Lower lobe of right lung (tissue), 2 donors: ENCODE measurements at places on chromosomes 4 and X. TPM values are rescaled to one million over a fixed set of nuclear protein-coding genes. Genes with fewer than 3 reads are reported as not detected.
A peak's percentile ranks its signal among the peaks of the same experiment; 100 is the strongest.

DNA sequence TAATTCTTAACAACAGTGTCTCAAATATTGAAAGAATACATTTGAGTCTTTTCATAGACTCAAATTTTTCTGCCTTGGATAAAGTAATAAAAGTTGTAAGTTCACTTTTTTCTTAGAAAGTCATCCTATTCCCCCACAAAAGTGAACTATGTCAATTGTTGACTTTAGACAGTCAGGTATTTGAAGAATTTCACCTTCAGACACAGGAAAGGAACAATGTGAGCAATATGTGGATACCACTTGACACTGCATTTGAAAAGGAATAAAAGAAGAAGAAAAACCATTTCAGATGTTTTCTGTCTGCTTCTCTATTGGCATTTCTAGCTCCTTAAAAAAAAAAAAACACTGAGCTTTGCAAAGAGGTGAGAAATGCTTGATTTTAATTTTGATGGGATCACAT lies 1389.0 kb upstream of the IGFBP7 start:
- H3K27me3 ChIP-seq, result no peaks in the 10 kb centered on the region
- H3K27ac ChIP-seq, result no peak overlapping the region
- no peaks in the 10 kb centered on the region for H3K4me1 ChIP-seq
- H3K4me3 ChIP-seq, result no peak overlapping the region
- H3K36me3 ChIP-seq, result no peaks in the 10 kb centered on the region
- DNase-seq, result no peak

DNA sequence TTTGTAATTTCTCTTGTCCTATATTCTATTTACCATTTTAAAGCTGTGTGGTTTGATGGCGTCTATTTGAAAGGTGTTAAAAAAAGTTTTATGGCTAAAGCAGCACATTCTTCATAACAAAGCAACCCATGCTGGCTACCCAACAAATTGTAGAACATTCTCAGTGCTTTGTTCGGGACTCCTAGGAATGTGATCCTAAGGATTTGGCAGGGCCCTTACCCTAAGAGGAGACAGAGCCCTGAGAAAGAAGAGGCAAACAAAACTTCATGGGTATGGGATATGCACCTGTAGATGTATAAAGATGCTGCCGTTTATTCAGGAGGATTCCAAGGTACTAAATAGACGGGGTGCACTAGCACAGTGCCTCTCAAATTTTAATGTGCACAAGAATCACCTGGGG lies 370.8 kb upstream of the DIPK2B start:
- H3K36me3 ChIP-seq, result no peaks in the 10 kb centered on the region
- DNase-seq, result no peak
- H3K27ac ChIP-seq, result no peak overlapping the region
- no peaks in the 10 kb centered on the region for H3K27me3 ChIP-seq
- no peak overlapping the region for H3K4me3 ChIP-seq

GRCh38 chr4:108355902-108356535 lies 187.3 kb upstream of the LEF1 start:
- no peaks in the 10 kb centered on the region for H3K27me3 ChIP-seq
- no peak overlapping the region for H3K4me3 ChIP-seq
- H3K27ac ChIP-seq, result no peak overlapping the region
- H3K4me1 ChIP-seq, result peaks cover 7% of the 10 kb centered on the region
- no peaks in the 10 kb centered on the region for H3K36me3 ChIP-seq

DNA sequence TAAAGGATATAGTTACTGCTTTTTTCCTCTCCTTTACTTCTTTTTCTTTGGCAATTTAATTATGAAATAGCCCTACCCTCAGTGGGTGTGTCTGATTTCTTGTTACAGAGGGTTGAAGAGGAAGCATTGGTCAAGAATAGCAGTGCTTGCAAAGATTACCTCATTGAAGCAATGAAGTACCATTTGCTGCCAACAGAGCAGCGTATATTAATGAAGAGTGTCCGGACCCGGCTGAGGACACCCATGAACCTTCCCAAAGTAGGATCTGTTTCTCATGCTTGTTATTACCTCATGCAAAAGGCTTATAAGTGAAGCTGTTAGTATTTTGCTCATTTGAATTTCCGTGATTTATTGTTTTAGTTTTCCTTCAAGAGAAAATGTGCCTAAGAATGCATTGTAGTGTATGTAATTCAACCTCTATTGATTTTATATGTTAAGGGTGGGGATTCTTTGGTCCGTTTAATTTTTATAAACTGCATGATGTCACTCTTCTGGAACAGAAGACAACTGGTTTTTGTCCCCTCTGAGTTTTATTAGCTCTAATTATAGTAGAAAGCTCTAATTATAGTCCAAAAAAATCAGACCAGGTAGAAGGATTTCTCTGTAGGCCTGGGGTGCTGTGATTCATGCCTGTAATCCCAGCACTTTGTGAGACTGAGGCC lies 27.9 kb upstream of the MSMO1 start:
- no peaks in the 10 kb centered on the region for H3K27me3 ChIP-seq
- no peak overlapping the region for H3K4me3 ChIP-seq
- H3K4me1 ChIP-seq, result peaks cover 17% of the 10 kb centered on the region
- DNase-seq, result no peak
- peaks cover 16% of the 10 kb centered on the region for H3K36me3 ChIP-seq

- no peak for DNase-seq
- H3K4me3 ChIP-seq, result no peak overlapping the region
- H3K27me3 ChIP-seq, result no peaks in the 10 kb centered on the region
Observed at GRCh38 chr4:136637071-136637777, 895.1 kb downstream of the PCDH18 start.

DNA sequence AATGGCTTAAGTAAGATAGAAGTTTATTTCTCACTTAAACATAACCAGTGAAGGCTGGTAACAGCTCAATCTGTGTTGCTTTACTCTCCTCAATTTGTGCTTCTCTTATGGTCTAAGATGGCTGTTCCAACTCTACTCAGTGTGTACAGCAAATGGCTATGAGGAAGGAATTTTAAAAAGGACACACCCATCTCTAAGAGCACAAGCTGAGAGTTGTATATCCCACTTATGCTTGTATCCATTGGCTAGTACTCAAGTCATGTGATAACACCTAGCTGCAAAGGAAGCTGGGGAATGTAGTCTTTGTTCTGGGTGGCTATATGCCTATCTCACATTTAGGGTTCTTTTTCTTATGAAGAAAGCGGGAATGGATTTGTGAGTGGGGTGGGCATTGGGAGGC lies 63.3 kb downstream of the GPAT3 start:
- no peak overlapping the region for H3K4me3 ChIP-seq
- H3K36me3 ChIP-seq, result no peaks in the 10 kb centered on the region
- no peaks in the 10 kb centered on the region for H3K27me3 ChIP-seq
- H3K27ac ChIP-seq, result no peak overlapping the region
- DNase-seq, result no peak

DNA sequence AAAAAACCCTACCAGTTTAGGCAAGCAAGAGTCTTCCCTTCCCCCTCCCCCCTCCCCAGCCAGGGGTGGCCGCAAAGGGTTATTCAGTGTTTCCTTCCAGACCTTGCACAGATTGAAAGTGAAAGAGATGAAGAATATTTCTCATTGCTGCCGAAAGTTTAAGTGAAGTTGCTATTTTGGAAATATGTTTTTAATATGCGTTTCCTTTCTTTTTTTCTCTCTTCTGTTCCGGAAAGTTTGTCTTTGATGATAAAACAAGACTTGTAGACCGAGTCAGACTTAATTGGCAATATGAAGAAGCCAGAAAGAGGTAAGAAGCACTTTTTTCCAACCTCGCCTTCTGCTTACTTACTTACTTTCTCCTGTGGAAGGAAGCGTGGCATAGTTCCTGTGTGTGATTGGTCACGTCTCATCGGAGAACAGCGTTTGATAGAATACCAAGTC lies 58.5 kb upstream of the CLCN4 start:
- no peaks in the 10 kb centered on the region for H3K27me3 ChIP-seq
- peak overlapping the region; percentile 41 for H3K4me3 ChIP-seq
- H3K27ac ChIP-seq, result peak overlapping the region; percentile 68

GRCh38 chr4:54484383-54484782 lies 173.4 kb upstream of the KIT start:
- H3K4me3 ChIP-seq, result no peak overlapping the region
- no peaks in the 10 kb centered on the region for H3K27me3 ChIP-seq
- no peaks in the 10 kb centered on the region for H3K4me1 ChIP-seq
- H3K27ac ChIP-seq, result no peak overlapping the region

DNA sequence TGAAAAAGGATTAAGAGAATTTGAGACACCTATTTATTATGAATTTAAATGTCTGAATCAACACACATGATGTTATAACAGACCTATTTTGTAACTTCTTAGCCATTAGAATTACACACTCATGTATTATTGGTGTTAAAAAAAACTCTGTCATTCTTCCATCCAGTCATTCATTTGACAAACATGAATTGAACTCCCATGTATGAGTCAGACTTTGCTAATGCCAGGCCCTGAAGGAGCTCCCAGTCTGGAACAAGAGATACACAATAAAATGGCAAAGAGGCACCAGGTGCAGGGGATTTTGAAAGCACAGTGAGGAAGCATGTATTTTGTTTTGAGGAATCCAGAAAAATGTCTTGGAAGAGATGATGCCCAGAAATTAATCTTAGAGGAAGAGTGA lies 87.7 kb upstream of the EFHC2 start:
- H3K4me1 ChIP-seq, result no peaks in the 10 kb centered on the region
- H3K27ac ChIP-seq, result no peak overlapping the region
- H3K4me3 ChIP-seq, result no peak overlapping the region
- H3K27me3 ChIP-seq, result no peaks in the 10 kb centered on the region
- no peaks in the 10 kb centered on the region for H3K36me3 ChIP-seq
- DNase-seq, result no peak

DNA sequence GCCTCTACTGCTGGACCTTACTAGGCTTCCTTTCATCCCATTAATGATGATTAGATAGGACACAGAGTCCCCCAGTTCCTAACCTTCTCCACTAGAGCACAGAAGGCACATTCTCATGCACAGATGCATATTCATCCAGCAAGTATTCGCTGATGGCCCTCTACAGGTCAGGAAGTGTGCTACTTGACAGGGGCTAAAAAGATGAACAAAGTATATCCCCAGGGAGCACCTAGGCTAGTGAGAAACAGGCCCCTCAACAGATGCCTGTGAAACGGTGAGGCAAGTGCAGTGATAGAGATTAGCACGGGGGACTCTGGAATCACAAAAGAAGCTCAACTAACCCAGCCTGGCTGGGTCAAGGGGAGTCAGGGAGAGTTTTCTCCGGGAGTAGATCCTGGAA lies 95.8 kb downstream of the MGST2 start:
- no peaks in the 10 kb centered on the region for H3K36me3 ChIP-seq
- no peaks in the 10 kb centered on the region for H3K27me3 ChIP-seq
- H3K27ac ChIP-seq, result peak overlapping the region; percentile 80
- H3K4me1 ChIP-seq, result peaks cover 47% of the 10 kb centered on the region

GRCh38 chr4:73520821-73521220 lies 39.3 kb downstream of the AFM start:
- no peak for DNase-seq
- H3K4me3 ChIP-seq, result no peak overlapping the region
- H3K4me1 ChIP-seq, result no peaks in the 10 kb centered on the region
- no peaks in the 10 kb centered on the region for H3K36me3 ChIP-seq
- no peak overlapping the region for H3K27ac ChIP-seq

- H3K4me3 ChIP-seq, result no peak overlapping the region
- no peak for DNase-seq
- peak overlapping the region; percentile 7 for H3K27ac ChIP-seq
- no peaks in the 10 kb centered on the region for H3K27me3 ChIP-seq
- H3K4me1 ChIP-seq, result no peaks in the 10 kb centered on the region
- H3K36me3 ChIP-seq, result no peaks in the 10 kb centered on the region
Observed at GRCh38 chr4:86106475-86106874, 253.4 kb downstream of the MAPK10 start.

DNA sequence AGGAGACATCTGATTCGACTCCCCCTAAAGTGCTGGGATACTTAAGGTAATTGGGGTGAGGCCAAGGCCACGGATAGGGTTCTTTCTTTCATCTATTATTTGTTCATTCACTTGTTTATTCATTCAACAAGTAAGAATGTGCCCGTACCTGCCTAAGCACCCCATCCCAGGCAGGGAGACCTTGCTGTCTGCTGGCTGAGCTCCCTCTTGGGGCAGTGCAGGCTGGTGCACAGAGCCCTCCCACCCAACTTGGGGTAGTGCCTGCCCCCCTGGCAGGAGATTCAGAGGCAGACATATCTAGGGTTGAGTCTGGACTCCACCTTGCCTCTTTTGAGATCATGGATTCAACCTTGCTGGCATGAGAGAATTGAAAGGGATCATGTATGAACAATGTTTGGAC lies 95.7 kb downstream of the DRD5 start:
- no peaks in the 10 kb centered on the region for H3K36me3 ChIP-seq
- no peak for DNase-seq
- H3K4me3 ChIP-seq, result no peak overlapping the region
- no peaks in the 10 kb centered on the region for H3K27me3 ChIP-seq
- H3K27ac ChIP-seq, result no peak overlapping the region

DNA sequence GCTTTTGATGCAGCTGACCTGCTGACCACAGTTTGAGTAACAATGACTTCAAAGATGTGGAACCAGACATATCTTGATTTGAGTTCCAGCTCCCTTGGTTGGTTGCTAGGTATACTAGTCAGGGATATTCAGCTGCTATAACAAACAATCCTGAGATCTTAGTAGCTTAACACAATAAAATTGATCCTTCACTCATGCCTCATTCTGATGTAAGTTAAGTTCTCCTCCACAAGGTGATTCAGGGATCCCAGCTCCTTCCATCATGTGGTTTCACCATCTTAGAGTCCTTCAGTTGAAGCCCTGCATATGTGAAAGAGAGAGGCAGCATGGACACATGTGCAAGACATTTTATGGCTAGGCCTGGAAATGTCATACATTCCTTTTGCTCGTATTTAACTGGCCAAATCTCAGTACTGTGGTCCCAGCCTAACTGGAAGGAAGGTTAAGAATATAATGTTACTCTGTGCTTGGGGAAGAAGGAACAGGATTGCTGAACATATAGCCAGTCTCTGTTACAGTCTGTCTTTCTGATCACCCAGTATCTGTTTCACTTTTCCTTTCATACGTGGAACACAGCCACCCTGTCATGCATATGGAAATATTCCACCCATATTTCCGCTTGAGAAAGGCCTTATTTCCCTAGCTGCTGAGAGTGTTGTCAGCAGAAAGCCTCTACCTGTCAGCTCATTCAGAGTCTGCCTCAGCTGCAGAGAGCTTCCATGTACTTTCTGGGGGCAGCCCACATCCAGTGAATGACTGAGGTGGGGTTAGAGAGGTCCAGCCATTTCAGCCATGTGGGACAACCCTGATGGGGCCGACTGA lies 7.1 kb downstream of the SMIM9 start:
- H3K27ac ChIP-seq, result no peak overlapping the region
- no peaks in the 10 kb centered on the region for H3K4me1 ChIP-seq
- DNase-seq, result no peak
- H3K4me3 ChIP-seq, result no peak overlapping the region
- H3K36me3 ChIP-seq, result no peaks in the 10 kb centered on the region

Gene POU4F2
- not detected for total RNA-seq

Gene SYNPO2
- 26.2 TPM for total RNA-seq

Gene EPGN
- 2.5 TPM for total RNA-seq

Gene CLTRN
- total RNA-seq, result 0.38 TPM

Gene CTAG2
- not detected for total RNA-seq

Gene DIPK2B
- 14.4 TPM for total RNA-seq

Gene TMPRSS11E
- total RNA-seq, result not detected

Gene PAGE1
- not detected for total RNA-seq

Gene SPOCK3
- total RNA-seq, result 0.74 TPM
